GM12865 (cell line): ENCODE measurements at places on chromosomes 6 and 20.

- no peak for DNase-seq
These were observed 458.2 kb upstream of the JARID2 start for GRCh38 chr6:14787677-14788076.

- no peak for DNase-seq
These were observed 238.6 kb downstream of the BTBD3 start for GRCh38 chr20:12156252-12156651.

- no peak for DNase-seq
These were observed 398.5 kb upstream of the GJE1 start for GRCh38 chr6:141734071-141734840.

GRCh38 chr6:45493761-45494160 is 116.0 kb upstream of the SUPT3H start:
- no peak for DNase-seq

DNA sequence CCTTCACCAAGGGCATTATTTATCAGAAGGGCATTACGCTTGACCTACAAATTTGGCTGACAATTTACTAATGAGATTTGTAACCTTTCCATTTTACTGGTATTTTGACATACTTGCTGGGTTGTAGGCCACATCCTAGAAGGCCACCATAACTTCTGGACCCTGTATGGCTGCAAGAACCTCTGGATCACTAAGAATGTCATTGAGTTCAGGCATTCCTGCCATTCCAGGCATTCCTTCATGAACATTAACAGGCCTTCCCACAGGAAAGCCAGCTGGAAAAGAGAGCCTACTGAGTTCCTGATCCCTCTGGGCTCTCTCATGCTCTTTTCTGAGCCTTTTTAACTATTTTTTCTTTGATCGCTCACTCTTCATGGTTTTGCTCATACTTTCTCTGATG is 28.4 kb upstream of the SLC35A1 start:
- no peak for DNase-seq

GRCh38 chr20:43937591-43937990 is 22.9 kb downstream of the TOX2 start:
- DNase-seq, result no peak

DNA sequence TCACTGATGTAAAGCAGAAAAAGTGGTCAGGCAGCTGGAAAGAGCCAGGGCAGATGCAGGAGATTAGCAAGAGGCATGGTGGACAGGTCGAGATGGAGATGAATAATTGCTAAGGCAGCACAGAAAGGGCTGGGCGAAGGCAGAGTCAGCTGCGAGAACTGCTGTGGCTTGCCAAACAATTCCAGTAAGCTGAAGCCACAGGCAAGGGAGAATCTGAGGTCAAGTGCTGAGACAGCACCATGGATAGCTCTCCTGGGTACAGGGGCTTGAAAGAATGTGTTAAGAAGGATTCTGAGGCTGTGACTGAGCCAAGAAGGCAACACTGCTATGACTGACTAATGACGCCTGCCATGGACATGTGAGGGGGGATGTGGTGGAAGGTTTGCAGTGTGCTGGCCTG is 220.8 kb upstream of the FOXA2 start:
- no peak for DNase-seq

DNA sequence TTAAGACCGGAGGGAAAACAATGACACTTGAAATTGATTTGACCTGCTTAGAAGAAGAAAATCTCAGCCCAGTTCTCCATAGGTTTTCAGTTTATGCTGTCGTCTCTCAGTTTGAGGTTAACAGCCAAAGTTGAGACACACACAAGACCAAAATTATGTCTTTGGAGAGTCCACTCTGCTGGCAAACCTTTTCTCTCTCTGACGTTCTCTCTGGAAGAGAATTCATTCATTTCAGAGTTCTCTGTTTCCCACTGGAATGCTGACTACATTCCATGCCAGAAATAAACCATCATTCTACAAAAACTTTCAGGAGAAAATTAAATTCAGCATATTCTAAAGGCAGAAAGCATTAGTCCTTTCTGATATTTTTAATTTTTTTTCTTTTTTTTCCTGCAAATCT is 155.2 kb downstream of the TFAP2A start:
- no peak for DNase-seq

- DNase-seq, result no peak
These were observed 222.7 kb upstream of the FOXA2 start for GRCh38 chr20:22807045-22807444.

DNA sequence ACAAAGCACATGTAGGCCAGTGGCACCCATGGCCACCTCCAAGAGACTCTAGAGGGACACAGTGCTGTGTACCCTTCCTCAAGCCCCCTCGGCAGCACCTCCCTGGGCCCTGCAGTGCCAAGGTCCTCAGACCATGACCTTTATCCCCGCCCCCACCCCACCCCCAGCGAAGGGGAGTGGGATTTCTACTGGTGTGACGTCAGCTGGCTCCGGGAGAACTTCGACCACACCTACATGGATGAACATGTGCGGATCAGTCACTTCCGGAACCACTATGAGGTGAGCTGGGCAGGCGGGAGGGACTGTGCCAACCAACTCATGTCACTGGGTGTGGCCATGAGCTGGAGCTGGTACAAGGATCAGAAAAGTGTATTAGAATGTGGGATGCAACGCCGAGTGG is 38.0 kb downstream of the TTLL9 start:
- DNase-seq, result no peak

DNA sequence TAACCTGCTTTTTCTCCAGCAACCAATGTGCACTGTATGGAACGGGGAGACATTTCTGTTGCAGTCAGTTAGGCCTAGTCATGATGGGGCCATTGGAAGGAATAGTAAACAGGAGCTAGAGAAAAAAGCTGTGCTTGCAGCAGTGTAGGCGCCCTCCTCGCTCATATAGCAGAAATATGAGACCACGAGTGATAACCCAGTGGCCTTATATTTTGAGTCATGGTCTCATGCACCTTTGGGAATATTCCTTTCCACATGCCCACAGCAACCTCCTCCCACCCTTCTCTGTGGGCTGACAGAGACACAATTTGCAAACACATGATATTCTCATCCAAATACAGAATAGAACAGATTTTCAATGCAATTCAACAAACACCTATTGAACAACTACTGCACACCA is 248.9 kb upstream of the CITED2 start:
- no peak for DNase-seq

DNA sequence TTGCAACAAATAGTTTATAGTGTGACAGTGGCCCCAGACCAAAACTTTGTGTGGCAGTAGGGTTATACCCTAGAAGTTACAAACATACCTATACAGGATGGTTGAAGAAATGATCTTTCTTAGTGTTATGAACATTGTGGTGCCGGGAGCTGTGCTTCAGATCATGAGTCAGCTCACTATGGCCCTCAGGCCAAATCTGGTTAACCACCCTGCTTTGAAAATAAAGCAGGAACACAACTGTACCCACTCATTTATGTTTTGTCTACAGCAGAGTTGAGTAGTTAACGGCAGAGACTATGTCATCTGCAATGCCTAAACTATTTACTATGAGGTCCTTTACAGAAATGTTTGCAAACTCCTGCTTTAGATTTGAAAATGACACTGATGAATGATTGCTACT is 24.3 kb downstream of the AKAP7 start:
- DNase-seq, result no peak

GRCh38 chr6:135939208-135939591 is 87.7 kb downstream of the PDE7B start:
- no peak for DNase-seq

- DNase-seq, result peak; percentile 62
These were observed 504 bp downstream of the B4GALT5 start for GRCh38 chr20:49712996-49713752.

DNA sequence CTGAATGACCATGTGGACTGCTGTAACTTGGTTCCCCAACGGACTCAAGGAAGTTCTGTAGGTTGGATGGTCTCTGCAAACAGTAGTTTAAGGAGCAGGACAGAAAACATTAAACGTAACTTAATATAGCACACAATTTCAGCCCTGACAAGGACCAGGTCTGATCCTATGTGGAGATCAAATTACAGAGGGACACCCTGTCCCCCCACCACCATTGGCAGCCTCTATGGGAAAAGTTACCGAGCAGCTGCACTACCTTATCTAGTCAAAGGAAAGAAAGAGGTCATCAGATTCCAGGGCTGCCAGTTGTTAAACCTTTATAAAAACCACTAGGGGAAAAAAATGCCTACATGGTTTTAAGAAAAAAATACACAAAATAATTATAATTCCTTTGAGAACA is 191.5 kb upstream of the RSPO3 start:
- no peak for DNase-seq

DNA sequence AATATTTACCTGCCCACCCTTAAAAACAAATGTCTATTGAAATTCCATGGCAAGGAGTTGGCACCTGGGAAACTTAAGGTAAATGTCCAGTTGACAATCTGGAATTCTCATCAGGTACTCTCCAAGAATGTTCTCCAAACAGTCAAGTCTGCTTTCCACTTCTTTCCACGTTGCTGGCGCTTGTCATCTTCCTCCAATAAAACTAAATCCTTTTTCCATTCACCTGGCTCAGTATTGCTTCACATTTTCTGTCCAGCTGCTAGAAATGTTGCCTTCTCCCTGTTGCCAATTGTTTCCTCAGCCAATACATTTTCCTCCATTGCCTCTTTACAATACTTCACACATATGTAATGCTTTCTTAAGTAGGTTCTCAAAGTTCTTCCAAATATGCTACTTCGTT is 1288.1 kb upstream of the MAP3K7 start:
- DNase-seq, result no peak

DNA sequence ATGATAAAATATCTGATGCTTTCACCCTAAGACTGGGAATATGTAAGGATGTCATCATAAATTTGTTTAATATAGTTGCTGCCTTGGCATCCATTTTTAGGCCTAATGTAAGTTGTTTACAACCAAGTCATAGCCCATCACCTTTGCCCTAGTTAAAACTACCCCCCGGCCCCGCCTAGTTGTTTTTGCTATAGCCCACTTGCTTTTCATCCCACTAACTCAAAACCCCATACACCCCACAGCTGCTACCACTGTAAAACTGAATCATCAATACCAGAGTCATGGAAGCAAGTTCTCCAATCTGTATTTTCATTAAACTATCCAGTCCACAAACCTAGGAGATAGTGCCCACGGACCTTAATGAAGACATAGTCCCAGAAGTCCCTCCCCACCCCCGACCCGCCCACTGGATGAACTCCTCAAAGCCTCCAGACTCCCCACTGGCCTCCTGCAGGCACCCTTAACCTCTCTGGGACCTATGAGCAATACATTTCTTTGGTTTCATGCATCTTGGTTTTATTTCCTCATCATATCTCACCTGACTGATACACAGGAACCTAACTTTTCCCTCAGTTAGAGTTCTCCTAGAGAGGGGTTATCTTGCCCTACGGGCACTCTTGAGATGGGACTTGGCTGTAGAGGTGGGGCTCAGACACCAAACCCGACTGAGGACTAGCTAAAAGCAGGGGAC is 12.5 kb upstream of the ZDHHC14 start:
- DNase-seq, result no peak
